ENCODE measurements at places on chromosomes 5 and 9. TPM values are rescaled to one million over a fixed set of nuclear protein-coding genes. Genes with fewer than 3 reads are reported as not detected.

DNA sequence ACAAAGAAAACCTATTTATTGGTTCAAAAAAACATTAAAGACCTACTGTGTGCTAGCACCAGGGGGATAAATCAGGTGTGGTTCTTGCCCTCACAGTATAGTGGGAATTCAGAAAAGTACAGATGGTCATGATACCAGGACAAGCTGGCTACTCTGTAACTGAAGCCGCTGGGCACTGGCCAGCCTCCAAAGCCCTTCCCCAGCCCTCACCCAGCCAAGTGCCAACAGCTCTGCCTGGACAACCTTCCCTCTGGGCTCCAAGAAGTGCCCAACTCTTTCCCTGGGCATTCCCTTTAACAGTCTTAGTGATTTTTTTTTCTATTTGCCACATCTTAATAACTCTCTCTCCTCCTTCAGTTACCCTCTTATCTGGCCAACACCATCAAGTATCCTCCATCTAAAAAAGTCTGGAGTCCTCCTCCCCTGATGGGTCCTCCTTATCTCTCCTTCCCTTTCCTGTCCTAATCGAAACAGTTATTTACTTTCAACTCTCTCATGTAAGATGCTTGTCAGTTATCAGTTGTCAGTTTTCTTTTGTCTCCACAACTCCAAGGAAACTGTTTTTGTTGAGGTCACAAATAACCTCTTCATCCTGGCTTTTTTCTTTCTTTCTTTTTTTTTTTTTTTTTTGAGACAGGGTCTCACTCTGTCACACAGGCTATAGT, 13.3 kb upstream of the SEPTIN8 start:
- no peak overlapping the region for H3K27ac ChIP-seq
- no peak for DNase-seq
- H3K4me1 ChIP-seq, result 0 out of 2 replicates have a peak, but pooled peaks cover under 1% of the 10 kb centered on the region
- no peak overlapping the region for H3K4me3 ChIP-seq
- H3K36me3 ChIP-seq, result no peaks in the 10 kb centered on the region

GRCh38 chr5:13809921-13810320, 134.6 kb downstream of the DNAH5 start:
- H3K4me3 ChIP-seq, result no peak overlapping the region
- no peak for DNase-seq
- H3K27ac ChIP-seq, result no peak overlapping the region
- no peaks in the 10 kb centered on the region for H3K36me3 ChIP-seq

DNA sequence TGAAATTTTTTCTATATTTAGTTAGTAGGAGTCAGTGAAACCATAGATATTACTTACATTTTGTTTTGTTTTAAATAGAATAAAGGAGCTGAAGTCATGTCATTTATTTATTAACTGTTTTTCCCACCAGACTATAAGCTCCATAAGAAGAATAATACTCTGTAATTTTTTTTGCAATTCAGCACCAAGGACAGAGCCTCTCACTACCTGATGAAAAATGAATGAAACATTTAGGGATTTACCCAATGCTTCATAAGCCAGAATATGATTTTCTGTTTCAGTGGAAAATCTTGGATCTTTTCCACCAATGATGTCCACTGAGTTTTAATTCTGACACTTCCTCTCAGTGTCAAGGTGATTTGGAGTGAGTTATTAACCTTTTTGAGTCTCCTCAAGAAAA, 624.9 kb upstream of the GRAMD2B start:
- H3K27me3 ChIP-seq, result no peaks in the 10 kb centered on the region
- H3K36me3 ChIP-seq, result no peaks in the 10 kb centered on the region
- no peaks in the 10 kb centered on the region for H3K4me1 ChIP-seq
- no peak overlapping the region for H3K27ac ChIP-seq
- no peak overlapping the region for H3K4me3 ChIP-seq
- DNase-seq, result no peak

DNA sequence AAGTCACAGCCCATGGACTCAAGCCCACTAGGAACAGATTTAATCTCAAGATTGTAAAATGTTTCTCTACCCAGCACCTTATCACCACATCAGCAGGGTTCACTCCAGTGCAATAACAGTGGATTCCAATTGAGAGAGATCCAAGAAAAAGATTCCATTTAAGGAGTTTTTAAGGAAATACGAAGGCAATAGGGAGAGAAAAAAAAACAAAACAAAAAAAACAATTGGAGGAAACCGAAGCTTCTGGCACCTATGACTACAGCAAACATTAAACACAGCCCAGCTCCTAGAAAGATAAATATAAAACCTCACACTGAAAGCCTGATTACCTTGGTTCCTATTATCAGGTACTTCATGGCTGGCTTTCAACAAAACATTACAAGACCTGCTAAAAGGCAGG, 192.7 kb downstream of the DAB2IP start:
- H3K27me3 ChIP-seq, result no peaks in the 10 kb centered on the region
- H3K4me3 ChIP-seq, result no peak overlapping the region
- H3K36me3 ChIP-seq, result no peaks in the 10 kb centered on the region
- H3K4me1 ChIP-seq, result peaks cover 22% of the 10 kb centered on the region
- no peak overlapping the region for H3K27ac ChIP-seq

DNA sequence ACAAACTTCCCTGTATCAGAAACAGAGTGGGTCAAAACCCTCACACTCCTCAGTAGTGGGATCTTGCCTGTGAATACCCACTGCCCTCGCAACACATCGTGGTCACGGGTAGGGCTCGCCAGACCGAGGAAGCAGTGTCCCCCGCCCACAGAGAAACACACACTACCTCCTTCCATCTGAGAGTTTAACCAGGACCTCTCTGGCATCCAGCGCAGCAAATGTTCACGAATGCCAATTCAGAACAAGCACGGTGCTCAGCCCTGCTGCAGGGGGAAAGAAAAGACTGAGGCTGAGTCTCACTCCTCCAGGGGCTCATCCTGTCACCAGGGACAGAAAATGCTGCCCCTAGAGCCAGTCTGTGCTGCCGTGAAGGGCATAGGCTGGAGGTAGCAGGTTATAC, 42.5 kb upstream of the SYNPO start:
- H3K4me3 ChIP-seq, result no peak overlapping the region
- peaks cover 4% of the 10 kb centered on the region for H3K4me1 ChIP-seq
- H3K36me3 ChIP-seq, result no peaks in the 10 kb centered on the region
- DNase-seq, result no peak
- H3K27ac ChIP-seq, result no peak overlapping the region

- no peaks in the 10 kb centered on the region for H3K36me3 ChIP-seq
- no peak overlapping the region for H3K4me3 ChIP-seq
- H3K27ac ChIP-seq, result no peak overlapping the region
- H3K4me1 ChIP-seq, result peaks cover 19% of the 10 kb centered on the region
- DNase-seq, result no peak
Measured at GRCh38 chr9:22238809-22239684, 207.6 kb upstream of the DMRTA1 start.

GRCh38 chr5:169248550-169248949, 52.4 kb downstream of the SLIT3 start:
- H3K4me3 ChIP-seq, result no peak overlapping the region
- H3K27me3 ChIP-seq, result peaks cover 4% of the 10 kb centered on the region
- H3K27ac ChIP-seq, result no peak overlapping the region

GRCh38 chr5:152118676-152119470, 194.2 kb upstream of the GLRA1 start:
- no peak overlapping the region for H3K4me3 ChIP-seq
- no peak for DNase-seq

Gene ZNF169
- 5.1 TPM for polyA plus RNA-seq

Gene SPOCK1
- 0.29 TPM for polyA plus RNA-seq

Gene NIM1K
- 1.8 TPM for polyA plus RNA-seq

Gene TAF11L5
- not detected for polyA plus RNA-seq

Gene HRH2
- polyA plus RNA-seq, result not detected

Gene EXD3
- 3.4 TPM for polyA plus RNA-seq

Data from GM12878 (cell line).